ENCODE measurements at places on chromosomes 7 and 10.

DNA sequence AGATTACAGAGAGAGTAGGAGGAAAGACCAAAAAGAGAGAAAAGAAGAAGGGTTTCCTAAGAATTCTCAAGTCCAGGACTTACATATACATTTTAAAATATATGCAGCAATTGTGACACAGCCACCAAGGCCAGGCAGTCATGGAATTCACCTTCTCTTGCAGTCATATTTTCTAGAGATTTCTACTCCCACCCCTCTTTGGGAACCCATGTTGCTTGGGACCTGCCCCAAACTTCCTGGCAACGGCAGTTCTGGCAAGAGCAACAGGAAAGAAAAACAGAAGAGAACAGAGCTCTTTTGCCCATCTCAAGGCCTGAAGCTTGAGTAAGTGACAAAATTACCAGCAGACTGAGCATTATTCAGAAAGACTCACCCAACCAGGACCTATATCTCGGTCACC is 128.3 kb upstream of the ASAH2 start:
- DNase-seq = no peak

- DNase-seq = no peak
These were observed 566.9 kb downstream of the TCERG1L start for GRCh38 chr10:130744631-130745030.

DNA sequence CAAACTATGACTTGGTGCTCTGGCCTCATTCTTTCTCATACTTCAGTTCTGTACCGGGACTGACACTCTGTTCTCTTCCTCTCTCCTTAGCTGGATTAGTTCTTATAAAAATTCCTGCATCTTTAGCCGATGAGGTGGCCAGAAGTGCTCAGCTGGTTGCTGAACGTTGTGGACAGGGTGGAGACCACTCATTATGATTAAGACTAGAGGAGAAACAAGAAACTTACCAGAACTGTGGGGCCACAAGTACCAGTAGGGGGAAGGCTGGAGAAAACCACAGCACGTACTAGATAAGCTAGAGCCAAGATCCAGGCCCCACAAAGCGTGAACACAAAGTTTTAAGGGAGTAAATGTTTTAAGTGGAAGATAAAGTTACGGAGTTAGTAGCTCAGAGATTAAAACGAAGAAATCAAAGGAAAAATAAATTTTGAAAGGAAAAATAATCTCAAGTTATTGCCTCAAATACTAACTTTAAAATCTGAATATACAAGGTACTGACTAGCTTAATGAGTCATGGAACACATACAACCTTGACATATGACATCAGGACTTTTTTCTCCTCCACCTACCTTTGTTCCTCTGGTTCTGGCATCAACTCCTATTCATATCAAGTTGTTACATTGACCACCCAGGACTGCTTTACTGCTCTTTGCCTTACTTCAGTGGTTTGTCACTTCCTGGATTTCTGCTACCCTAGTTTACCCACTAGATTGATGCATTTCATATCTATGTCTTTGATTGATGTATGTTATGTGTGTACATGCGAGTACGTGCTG is 469.0 kb downstream of the TFEC start:
- DNase-seq = no peak

DNA sequence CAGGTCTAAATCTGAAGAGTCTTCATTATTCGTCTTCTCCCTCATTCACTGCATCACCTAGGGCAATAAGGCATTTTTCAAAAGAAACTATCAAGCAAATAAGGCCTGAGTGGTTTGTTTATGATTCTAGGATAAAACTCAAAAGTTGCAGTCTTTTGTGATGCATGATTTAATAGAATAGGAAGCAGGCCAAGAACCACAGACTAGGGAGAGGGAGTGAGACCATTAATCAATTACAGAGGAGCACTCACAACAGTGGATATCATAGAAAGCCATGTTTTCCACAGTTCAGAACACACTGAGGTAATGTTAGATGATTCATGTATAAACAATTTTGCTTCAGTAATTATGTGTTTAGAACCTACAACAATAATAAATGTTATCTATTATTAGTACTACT is 87.8 kb upstream of the LRRTM3 start:
- no peak for DNase-seq

DNA sequence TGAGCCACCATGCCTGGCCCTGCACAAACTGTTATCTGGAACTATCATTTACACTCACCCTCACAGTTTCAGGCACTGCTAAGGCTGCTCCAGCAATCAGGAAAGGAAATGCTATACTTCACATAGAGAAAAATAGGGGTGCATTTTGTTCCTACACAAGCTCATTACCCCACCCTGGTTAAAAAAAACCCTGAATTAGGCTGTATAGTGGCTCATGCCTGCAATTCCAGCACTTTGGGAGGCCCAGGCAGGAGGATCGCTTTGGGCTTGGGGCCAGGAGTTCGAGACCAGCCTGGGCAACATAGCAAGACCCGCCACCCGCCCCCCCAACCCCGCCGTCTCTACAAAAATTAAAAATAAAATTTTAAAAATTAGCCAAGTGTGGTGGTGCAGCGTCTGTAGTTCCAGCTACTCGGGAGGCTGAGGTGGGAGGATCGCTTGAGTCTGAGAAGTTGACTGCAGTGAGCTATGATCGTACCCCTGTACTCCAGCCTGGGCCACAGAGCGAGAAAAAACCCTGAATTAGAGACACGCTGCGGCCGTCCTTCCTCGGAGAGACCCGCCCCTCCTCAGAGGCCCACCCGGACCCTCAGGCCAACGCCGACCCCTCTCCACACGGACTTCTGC is 539 bp downstream of the PTCD1 start:
- no peak for DNase-seq

Data from left hindlimb (tissue), 1 donor.